K562 (cell line): ENCODE measurements at places on chromosomes 3 and 15. TPM values are rescaled to one million over a fixed set of nuclear protein-coding genes. Genes with fewer than 3 reads are reported as not detected.
A peak's percentile ranks its signal among the peaks of the same experiment; 100 is the strongest.

The GOLGA6L4 gene
- polyA plus RNA-seq, result 3.4 and 4.3 TPM in 2 replicates

GRCh38 chr15:81331600-81331999 is 7.7 kb upstream of the STARD5 start:
- DNase-seq, result peak; percentile 65

- no peak for DNase-seq
Observed at GRCh38 chr3:135784557-135784956, 181.0 kb upstream of the PPP2R3A start.

DNA sequence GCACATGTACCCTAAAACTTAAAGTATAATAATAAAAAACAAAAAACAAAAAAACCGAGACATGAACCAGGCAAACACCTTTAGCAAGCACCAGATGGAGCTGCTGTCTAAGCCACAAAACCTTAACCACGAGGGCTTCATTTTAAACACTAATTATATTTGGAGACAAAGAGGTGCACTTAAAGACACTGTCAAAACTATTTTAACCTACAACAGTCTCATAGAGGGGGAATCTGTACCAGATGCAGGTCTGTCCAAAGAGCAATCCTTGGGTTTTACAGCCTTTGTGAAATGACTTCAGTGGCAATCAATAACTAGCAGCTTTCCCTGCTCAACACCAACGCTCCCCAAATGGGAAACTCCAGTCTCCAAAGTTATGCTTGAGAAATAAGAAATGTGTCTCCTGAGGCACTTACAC is 115.7 kb upstream of the TSPAN3 start:
- no peak for DNase-seq
